Left forelimb (tissue), 1 donor: ENCODE measurements at places on chromosomes 12 and 14.

DNA sequence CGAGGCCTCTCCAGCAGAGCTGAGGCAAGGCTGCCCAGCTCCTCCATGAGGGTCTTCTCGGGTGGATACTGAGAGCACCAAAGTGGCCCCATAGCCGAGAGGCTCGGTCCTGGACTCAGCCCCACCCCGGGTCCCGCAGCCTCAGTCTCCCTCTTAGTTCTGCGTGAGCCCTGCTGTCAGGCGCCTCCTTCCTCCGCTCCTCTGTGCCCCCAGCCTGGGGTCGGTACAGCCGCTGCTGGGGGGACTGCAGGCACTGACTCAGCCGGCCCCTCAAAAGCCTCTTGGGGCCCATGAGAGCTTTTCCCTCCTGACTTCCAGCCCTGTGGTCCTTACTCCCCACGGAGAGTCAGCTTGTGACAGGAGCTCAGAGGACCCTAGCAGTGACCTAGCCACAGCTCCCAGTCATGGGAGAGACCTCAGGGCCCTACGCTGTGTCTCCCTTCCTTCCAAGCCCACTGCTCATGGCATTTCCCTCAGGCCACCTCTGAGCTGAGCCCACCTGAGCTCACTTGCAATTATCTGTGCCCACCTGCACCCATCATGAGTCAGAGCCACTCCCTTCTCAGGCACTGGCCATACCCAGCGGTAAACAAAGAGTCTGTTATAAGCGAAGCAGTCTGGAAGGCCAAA lies 295.0 kb upstream of the RTL1 start:
- DNase-seq = peak; percentile 45

GRCh38 chr12:106910202-106910601 lies 45.5 kb upstream of the TMEM263 start:
- DNase-seq = no peak

GRCh38 chr14:104196461-104197140 lies 58.2 kb downstream of the KIF26A start:
- no peak for DNase-seq

GRCh38 chr12:124278389-124279101 lies 16.3 kb upstream of the RFLNA start:
- DNase-seq = peak; percentile 82

GRCh38 chr12:27780612-27781408 lies 774 bp upstream of the MANSC4 start:
- DNase-seq = no peak

DNA sequence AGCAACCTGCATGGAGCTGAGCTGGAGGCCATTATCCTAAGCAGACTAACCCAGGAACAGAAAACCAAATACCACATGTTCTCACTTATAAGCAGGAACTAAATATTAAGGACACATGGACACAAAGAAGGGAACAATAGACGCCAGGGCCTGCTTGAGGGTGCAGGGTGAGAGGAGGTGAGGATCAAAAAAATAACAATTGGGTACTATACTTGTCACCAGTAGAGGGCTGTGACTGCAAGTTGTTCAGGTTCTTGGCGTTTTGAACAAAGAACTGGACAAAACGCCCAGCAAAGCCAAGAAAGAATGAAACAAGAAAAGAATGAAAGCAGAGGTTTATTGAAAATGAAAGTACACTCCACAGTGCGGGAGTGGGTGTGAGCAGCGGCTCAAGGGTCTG lies 208.5 kb upstream of the NEDD1 start:
- DNase-seq = no peak

GRCh38 chr14:67940486-67941455 lies 121.2 kb downstream of the RAD51B start:
- no peak for DNase-seq

- peak; percentile 38 for DNase-seq
Measured at GRCh38 chr12:131119936-131120335, 166.2 kb downstream of the ADGRD1 start.

- no peak for DNase-seq
Measured at GRCh38 chr12:53103860-53104305, 597 bp downstream of the SOAT2 start.

GRCh38 chr12:49344486-49345050 lies 2.1 kb upstream of the DNAJC22 start:
- no peak for DNase-seq

GRCh38 chr12:104279164-104279563 lies 24.4 kb upstream of the EID3 start:
- DNase-seq = no peak

DNA sequence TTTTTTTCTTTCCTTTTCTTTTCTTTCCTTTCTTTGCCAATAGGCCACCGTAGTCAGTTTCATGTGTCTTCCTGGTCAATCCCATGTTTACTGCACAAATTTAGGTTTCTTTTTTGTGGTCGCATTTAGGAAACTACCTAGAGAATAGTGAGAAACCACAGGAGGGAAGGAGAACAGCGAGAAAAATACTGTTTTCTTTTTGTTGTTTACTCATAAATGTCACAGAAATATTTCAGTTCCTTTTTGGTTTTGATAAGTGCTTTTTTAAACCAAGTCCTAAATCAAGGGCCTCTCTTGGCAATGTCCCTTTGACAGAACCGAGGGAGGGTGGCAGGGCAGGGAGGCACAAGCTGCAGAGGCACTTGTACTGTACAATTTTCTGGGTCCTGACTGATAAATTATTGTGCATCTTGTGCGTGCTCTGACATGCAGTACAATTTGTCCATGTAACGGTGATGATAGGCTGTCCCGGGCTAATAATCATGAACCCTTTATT lies 326.1 kb downstream of the CACNA1C start:
- no peak for DNase-seq

- no peak for DNase-seq
Measured at GRCh38 chr12:466039-466438, 6.3 kb downstream of the B4GALNT3 start.
